Stimulated activated CD8-positive, alpha-beta memory T cell treated with anti-CD3 and anti-CD28 coated beads, Interleukin-2, amount 100 ng/mL, for 1 hour (primary cell): ENCODE measurements at places on chromosomes 11 and 22.

DNA sequence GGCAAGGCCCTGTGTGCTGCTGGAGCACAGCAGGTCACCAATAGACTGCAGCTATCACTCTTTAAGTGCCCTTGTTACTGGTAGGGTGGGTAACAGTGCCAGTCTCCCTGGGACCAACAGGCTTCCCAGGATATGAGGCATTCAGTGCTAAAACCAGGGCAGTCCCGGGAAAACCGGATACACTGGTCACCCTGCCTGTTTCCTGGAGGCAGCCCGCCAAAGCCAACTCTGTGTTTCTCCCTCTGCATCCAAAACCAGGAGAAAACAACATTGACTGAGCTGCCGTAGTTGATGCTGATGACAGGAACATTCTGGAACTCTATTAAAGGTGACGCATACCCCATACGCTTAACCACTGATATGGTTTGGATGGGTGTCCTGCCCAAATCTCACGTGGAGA, 149.1 kb downstream of the SHANK2 start:
- no peak for DNase-seq

- DNase-seq: peak; percentile 73
These were observed 61.9 kb downstream of the MED15 start for GRCh38 chr22:20569059-20570058.

- DNase-seq: no peak
These were observed 709 bp downstream of the FTH1 start for GRCh38 chr11:61966734-61967115.

DNA sequence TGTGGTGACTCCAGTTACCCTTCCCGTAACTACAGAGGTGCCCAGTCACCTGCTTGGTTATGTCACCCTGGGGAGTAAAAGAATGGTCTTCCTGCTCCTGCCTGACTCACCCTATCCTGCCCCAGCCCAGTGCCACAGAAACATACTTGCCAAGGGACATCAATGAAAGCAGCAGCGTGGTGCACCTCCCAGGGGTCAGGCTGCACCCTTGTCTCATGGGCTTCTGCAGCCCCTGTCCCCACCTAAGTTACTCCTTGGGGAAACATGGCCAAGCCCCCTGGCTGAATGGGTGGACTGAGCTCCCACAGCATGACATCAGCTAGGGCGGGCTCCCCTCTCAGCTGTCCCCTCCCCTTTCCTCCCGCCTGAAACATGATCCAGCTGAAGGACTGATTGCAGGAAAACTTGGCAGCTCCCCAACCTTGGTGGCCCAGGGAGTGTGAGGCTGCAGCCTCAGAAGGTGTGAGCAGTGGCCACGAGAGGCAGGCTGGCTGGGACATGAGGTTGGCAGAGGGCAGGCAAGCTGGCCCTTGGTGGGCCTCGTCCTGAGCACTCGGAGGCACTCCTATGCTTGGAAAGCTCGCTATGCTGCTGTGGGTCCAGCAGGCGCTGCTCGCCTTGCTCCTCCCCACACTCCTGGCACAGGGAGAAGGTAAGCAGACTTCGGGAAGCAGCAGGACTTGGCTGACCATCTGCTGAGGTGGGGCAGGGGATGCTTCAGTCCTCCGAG, at the start of gene HTR3A:
Gene HTR3A, plus strand, starts transcription at position 368 of the 730 bp plus-strand sequence. Its CDS starts 218 bp downstream, at position 586.
- DNase-seq: no peak

DNA sequence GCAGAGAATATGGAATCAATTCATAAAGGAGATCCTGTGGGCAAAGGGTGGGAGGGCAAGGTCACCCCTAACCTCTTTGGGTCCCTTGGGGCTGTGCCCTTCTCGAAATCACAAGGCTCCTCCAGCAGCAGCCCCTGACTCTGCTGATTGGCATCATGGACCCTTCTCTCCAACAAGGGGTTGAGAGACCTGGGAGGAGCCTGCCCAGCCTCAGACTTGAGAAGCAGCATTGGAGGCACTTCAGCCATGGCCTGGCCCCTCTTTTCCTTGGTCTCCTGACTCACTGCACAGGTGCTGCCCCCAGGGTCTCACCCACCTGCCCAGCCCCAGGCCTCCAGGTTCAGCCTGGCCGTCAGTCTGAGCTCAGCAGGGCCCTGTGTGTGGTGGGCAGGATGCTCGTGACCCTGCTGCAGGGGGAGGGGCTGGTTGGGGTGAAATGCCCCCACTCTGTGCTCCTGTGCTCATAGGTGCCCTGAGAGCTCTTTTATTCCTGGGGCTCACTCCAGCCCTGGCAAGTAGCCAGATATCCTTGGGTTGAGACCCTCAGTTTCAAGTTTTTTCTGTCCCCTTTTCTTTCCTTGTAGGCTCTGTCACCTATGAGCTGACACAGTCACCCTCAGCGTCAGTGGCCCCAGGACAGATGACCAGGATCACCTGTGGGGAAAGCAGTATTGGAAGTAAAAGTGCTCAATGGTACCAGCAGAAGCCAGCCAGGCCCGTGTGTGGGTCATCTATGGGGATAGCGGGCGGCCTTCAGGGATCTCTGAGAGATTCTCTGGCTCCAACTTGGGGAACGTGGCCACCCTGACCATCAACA, 110.8 kb downstream of the GGTLC2 start:
- no peak for DNase-seq

DNA sequence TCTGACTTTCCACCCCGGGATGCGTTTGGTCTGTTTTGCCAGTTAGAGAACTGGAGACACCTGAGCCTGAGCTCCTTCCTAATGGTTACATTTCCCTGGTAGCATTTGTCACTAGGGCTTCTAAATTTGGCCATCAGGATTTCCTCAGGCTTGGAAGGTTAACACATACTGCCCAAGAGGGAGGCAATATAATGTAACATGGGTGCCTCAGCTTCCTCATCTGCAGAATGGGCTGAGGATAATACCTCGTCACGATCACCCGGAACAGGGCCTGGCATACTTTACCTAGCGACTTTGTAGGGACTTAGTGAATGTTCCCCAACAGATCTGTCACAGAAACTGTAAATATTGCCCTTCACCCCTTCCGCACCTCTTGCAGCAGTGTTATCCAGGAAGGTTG, 11.3 kb downstream of the IL17RA start:
- no peak for DNase-seq

DNA sequence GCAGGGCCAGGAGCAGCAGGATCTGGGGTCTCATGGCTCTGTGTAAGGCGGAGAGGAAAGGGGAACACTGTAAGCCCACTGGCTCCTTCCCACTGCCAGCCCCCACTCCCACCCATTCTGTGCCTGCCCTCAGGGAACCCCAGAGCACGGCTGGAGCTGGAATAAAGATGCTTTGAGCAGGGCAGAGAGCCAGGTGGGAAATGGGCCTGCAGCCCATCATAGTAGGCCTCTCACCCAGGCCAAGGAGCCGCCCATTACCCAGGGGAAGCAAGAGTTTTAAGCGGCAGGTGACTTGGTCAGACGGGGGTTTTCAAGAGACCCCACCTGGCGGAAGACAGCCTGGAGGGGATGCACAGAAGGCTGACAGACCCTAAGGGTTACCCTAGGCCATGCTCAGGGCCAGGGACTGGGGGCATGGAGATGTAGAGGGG, 4.6 kb downstream of the LRRC32 start:
- no peak for DNase-seq

- no peak for DNase-seq
These were observed 18.4 kb upstream of the CTSC start for GRCh38 chr11:88355887-88356286.

GRCh38 chr22:44583061-44583760, 85.2 kb upstream of the RTL6 start:
- DNase-seq: no peak
